Muscle of leg (tissue), 16 donors: ENCODE measurements at places on chromosomes 3 and 15. TPM values are rescaled to one million over a fixed set of nuclear protein-coding genes. Genes with fewer than 3 reads are reported as not detected.

The MASP1 gene
- 8.2 TPM for total RNA-seq

The AGBL1 gene
- total RNA-seq = 18.1 TPM

The MST1R gene
- total RNA-seq = 1.2 TPM

The SCAANT1 gene
- total RNA-seq = not detected

DNA sequence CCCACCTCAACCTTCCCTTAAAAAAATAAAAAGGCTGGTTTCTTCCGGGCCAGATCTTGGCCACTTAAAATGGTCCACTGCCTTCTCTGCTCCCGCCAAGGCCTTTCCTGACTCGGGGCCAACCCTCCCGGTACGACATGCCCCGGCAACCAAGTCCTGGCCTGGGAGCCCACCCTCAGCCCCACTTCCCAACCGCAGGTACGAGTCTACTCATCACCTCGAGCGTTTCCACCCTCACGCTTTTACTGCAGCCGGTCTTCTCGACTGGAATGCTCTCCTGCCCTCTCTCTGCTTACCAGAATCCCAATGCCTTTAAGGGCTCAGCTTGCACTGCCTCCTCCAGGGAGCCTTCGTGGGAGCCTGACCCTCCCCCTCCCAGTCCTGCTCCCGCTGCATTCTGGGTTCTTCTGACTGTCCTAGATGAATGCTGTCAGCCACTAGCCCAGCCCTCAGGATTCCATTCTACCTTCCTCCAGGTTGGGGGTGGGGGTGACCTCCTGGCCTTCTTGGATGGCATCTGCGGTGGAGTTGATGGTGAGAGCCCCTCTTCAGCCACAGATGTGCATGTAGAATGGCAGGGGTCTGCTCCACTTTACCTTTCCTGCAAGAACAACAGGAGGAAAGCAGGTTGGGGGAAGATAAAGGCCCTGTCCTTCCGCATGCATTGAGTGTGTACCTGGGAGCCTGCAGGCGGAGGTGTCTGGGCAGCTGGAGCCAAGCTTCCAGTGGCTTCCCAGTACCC, 1.1 kb upstream of the CSRNP1 start:
- no peak for DNase-seq

- DNase-seq = peak; percentile 32
Observed at GRCh38 chr3:155853214-155854140, 750 bp downstream of the SLC33A1 start.

DNA sequence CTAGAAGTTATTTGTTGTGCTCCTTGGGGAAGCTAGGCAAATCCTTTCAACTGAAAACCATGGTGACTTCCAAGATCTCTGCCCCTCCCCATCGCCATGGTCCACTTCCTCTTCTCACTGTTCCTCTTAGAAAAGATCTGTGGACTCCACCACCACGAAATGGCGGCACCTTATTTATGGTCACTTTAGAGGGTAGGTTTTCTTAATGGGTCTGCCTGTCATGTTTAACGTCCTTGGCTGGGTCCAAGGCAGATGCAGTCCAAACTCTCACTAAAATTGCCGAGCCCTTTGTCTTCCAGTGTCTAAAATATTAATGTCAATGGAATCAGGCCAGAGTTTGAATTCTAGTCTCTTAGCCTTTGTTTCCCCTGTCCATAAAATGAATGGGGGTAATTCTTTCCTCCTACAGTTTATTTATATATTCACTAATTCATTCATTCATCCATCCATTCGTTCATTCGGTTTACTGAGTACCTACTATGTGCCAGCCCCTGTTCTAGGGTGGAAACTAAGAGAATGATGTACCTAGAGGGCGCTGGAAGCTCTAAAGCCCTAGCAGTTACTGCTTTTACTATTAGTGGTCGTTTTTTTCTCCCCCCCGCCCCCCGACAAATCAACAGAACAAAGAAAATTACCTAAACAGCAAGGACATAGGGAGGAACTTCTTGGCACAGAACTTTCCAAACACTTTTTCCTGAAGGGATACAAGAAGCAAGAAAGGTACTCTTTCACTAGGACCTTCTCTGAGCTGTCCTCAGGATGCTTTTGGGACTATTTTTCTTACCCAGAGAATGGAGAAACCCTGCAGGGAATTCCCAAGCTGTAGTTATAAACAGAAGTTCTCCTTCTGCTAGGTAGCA, 657 bp downstream of the PATL2 start:
- peak; percentile 70 for DNase-seq

DNA sequence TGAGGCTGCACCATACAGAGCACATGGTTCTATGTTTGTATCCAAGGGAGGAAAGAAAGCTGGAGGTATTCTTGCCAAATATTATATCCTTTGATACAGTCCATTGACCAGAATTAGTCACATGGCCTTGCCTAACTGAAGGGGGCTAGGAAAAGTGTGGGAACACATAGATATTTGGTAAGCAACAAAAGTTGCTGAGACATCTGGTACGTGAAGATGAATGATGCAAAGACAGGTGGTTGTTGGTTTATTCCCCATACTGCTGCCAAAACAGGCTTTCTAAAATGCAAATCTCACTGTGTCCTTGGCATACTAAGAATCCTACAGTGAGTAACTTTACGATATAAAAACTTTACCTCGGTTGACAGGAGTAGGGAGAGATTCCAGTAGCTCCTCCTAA, 162.2 kb downstream of the VGLL3 start:
- DNase-seq = peak; percentile 34

GRCh38 chr3:117278424-117279190, 569.0 kb downstream of the TUSC7 start:
- DNase-seq = no peak

DNA sequence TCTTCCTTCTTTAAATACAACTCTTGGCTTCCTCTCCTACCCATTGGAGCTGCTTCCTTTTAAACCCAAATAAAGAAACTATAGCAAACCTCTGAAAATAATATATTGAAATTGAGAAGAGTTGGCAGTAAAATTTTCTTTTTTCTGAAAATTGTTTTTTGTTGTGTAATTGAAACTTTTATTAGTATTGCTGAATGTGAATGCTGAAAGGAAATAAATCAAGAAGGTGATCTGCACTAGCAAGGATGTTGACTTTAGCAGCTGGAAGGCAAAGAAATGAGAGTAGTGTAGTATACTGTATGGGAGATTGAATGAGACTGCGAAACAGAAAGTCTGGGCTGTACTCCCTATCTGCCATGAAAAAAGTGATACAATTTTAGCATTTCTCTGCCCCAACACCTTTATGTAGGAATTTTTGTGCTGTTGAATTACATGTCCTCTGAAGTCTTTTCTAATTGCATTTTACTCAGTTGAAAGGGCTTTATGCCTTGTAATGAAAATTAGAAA, 166.3 kb downstream of the DOCK3 start:
- DNase-seq = no peak

- DNase-seq = peak; percentile 32
Observed at GRCh38 chr15:57870667-57871066, 164.2 kb downstream of the POLR2M start.

- peak; percentile 64 for DNase-seq
Observed at GRCh38 chr15:96336596-96337364, 6.3 kb downstream of the NR2F2 start.

- DNase-seq = peak; percentile 93
Observed at GRCh38 chr3:59818033-59818918, 768.5 kb upstream of the CFAP20DC start.

DNA sequence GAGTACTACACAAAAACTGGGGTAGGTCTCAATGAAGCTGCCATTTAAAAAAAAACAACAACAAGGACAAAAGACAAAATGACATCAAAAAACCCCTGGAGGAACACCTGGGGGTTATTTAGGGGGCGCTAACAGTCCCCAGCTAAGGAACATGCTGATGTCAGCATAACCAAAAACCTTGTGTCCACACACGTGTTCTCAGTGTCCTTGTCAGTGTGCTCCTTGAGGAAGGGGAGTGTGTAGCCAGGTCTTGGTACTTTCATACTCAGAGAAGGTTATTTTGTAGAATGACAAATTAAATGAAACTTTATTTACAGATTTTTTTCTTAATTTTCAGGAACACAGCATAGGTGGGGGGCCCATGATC, 31.2 kb upstream of the CLRN1 start:
- no peak for DNase-seq
